Left colon (tissue), 2 donors: ENCODE measurements at places on chromosomes 7 and 10. TPM values are rescaled to one million over a fixed set of nuclear protein-coding genes. Genes with fewer than 3 reads are reported as not detected.

Gene VPS37D
- 0.78 TPM for total RNA-seq

Gene MSMB
- not detected for total RNA-seq

- no peak for DNase-seq
Observed at GRCh38 chr10:127932521-127933270, 25.8 kb downstream of the PTPRE start.

DNA sequence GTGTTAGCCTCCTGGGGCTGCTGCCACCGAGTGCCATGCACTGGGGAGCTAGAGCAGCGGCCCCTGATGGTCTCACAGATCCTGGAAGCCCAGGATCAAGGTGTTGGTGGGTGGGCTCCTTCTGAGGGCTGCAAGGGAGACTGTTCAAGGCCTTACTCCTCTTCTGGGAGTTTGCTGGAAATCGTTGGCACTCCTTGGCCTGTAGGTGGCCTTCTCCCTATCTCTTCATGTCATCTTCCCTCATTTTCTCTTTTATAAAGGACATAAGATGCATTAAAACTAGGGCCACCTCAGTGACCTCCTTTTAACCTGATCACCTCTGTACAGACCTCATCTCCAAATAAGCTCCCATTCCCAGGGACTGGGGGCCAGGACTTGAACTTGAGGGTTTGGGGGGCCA, 27.0 kb upstream of the ZNF862 start:
- no peak for DNase-seq

DNA sequence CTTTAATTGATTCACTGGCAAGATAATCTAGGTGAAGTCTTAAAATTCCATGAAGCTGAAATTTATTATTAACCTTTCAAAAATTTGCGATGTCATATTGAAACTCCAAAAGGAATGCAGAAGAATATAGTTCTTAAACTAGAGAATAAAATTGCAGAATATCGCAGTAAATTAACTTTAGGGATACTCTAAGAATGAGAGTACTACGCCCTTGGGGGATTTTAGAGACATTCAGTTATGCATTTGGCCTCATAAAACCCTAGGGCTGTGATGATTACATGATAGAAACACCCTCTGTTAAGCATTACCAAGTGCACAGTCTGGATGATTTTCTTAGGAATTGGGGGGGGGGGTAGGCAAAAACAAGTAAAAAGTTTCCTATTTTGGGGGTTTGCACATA, 3.7 kb downstream of the WNT2 start:
- DNase-seq: no peak

GRCh38 chr7:31497516-31497915, 16.4 kb upstream of the ITPRID1 start:
- no peak for DNase-seq

DNA sequence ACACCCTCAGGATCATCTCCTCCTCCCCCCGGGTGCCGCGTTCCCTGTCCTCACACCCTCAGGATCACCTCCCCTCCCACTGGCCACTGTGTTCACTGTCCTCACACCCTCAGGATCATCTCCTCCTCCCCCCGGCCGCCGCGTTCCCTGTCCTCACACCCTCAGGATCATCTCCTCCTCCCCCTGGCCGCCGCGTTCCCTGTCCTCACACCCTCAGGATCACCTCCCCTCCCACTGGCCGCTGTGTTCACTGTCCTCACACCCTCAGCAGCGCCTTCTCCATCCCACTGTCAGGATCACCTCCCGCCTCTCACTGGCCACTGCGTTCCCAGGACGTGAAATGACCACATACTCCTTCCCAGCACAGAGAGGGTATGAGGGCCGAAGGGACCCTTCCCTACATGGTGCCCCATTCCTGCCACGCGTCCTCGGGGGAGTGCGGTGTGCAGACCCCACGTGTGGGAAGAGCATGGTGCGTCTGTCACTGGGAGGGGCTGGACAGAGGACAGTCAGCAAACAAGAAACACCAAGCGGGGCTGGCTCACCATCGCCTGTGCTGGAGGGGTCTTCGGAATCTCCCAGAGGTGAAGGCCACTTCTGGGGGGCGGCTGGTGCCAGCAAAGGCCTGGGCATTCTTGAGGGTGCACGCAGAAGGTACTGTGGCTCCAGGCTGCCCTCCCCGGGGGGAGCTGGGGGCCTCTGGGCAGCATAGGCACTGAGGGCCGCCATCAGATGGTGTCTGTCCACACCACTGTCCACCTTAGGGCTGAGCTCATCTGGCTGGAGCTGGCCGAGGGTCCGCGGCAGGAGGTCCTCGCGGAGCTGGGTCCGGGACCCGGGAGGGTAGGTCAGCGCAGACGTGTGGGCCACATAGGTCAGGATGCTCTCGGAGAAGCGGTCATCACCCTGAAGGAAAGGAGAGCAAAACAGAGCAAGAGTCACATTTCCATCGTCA, 421.0 kb downstream of the PTPRN2 start:
- DNase-seq: no peak

GRCh38 chr10:67622511-67622910, 73.5 kb downstream of the CTNNA3 start:
- DNase-seq: no peak

DNA sequence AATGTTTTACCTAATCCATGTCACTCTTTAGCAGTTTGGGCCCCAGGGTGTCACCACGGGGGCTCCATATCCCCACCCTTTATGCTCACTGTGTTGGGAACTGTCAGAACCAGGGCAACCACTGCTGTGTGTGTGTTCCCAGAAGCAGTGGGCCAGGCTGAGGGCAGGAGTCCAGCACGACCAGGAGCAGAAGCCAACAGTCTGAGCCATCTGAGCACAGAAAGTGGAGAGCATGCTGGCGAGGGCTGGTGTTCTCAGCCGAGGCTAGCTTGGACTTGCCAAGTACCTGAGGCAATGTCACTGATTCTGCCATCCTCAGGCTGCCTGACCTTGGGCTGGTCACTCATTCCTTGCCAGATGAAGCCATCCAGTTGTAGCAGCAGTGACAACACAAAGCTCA, 285.0 kb downstream of the BMPER start:
- DNase-seq: no peak

- DNase-seq: no peak
Observed at GRCh38 chr7:141157138-141157765, 83.4 kb downstream of the TMEM178B start.

- DNase-seq: no peak
Observed at GRCh38 chr10:63976538-63976937, 455.3 kb downstream of the REEP3 start.
